ENCODE measurements at places on chromosomes 7 and 10. TPM values are rescaled to one million over a fixed set of nuclear protein-coding genes. Genes with fewer than 3 reads are reported as not detected.

Gene SLC16A9
- 48.5 TPM for total RNA-seq

Gene SNX10
- total RNA-seq = 19.5 TPM

Gene GBF1
- 23.5 TPM for total RNA-seq

Gene TMEM213
- total RNA-seq = not detected

Gene CACNA2D1
- 1.8 TPM for total RNA-seq

Gene NACAD
- total RNA-seq = 0.39 TPM

Gene GNGT1
- total RNA-seq = 0.06 TPM

Gene TDRD1
- not detected for total RNA-seq

Gene HOXA6
- not detected for total RNA-seq

Gene ENTPD1
- 0.46 TPM for total RNA-seq

Gene CC2D2B
- total RNA-seq = 0.22 TPM

Gene STOX1
- 53.9 TPM for total RNA-seq

Gene MLXIPL
- total RNA-seq = 0.87 TPM

Gene ACTL6B
- total RNA-seq = not detected

Gene SPDYE1
- total RNA-seq = not detected

Gene HKDC1
- total RNA-seq = 0.30 TPM

Gene ARHGEF5
- total RNA-seq = 3.7 TPM

Gene CYP3A7
- not detected for total RNA-seq

Gene CHAT
- not detected for total RNA-seq

Gene PDGFA
- 13.7 TPM for total RNA-seq
